ENCODE measurements at places on chromosomes 12 and 14. TPM values are rescaled to one million over a fixed set of nuclear protein-coding genes. Genes with fewer than 3 reads are reported as not detected.

The TPH2 gene
- total RNA-seq: not detected

The RTL1 gene
- not detected for total RNA-seq

The TMCC3 gene
- total RNA-seq: 0.09 TPM

The CHST11 gene
- 4.2 TPM for total RNA-seq

- DNase-seq: no peak
Measured at GRCh38 chr14:61568572-61569011, 126.7 kb upstream of the HIF1A start.

Data from NCI-H460 (cell line).